ENCODE measurements at places on chromosomes 5 and 9.

- no peak for DNase-seq
These were observed 14.5 kb upstream of the TAS2R1 start for GRCh38 chr5:9644630-9645029.

- DNase-seq = no peak
These were observed 190.9 kb downstream of the FSTL4 start for GRCh38 chr5:133421394-133421793.

GRCh38 chr5:163245584-163245983 lies 191.8 kb upstream of the CCNG1 start:
- DNase-seq = no peak

- DNase-seq = no peak
These were observed 24.3 kb downstream of the BOD1 start for GRCh38 chr5:173592050-173592669.

GRCh38 chr9:136748666-136749611 lies 614 bp upstream of the LCN6 start:
- DNase-seq = no peak

- DNase-seq = no peak
These were observed 566.8 kb upstream of the PTGER4 start for GRCh38 chr5:40112875-40113274.

Data from GM20000 (cell line).